ENCODE measurements at places on chromosomes 7 and 10. TPM values are rescaled to one million over a fixed set of nuclear protein-coding genes. Genes with fewer than 3 reads are reported as not detected.
A peak's percentile ranks its signal among the peaks of the same experiment; 100 is the strongest.

- H3K27ac ChIP-seq: peak overlapping the region; percentile 93
- H3K4me3 ChIP-seq: peak overlapping the region; percentile 100
- no peaks in the 10 kb centered on the region for H3K27me3 ChIP-seq
- H3K36me3 ChIP-seq: no peaks in the 10 kb centered on the region
- DNase-seq: peak; percentile 22
These were observed 739 bp upstream of the CCDC186 start for GRCh38 chr10:114174695-114175188.

DNA sequence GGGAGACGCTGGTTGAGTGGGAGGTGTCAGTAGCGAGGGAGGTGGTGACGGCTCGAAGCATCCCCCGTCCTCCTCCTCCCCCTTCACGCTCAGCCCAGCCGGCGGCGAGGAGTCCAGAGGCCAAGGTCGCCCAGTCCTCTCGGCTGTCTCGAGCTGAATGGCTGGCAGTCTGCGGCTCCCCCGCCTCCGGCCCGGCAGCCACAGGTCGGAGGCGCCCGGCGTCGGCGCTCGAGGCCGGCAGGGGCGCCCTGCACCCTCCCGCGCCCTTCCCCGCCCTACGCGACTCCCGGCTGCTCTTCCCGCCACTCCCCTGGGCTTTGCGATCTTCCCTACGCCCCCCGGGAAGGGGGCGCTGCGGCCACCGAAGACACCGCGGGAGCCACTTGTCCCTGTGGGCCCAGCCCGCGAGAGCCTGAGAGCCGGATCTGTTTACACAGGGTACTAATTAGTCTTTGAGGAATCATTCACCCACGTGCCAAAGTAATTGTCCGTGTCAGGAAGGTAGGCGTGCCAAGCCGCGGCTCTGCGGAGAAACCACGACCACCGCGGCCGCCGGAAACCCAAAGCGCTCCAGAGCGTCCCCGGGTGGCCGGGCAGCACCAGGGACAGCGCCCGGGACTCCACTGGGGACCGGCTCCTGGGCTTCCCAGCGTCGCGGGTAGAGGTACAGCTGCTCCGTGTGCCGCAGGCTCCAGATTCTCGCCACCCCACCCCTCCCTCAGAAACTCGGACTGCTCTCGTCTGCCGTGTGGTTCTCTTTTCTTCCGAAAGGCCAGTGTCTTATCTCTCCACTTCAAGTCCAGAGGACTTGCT lies at the start of gene NXPH1:
Gene NXPH1, plus strand, starts transcription at position 133 of the 813 bp plus-strand sequence.
- no peak for DNase-seq
- no peaks in the 10 kb centered on the region for H3K36me3 ChIP-seq
- no peak within 1 kb of the TSS for H3K4me3 ChIP-seq

- no peaks in the 10 kb centered on the region for H3K27me3 ChIP-seq
- no peak overlapping the region for H3K27ac ChIP-seq
- H3K36me3 ChIP-seq: no peaks in the 10 kb centered on the region
These were observed 139.6 kb downstream of the ADAM22 start for GRCh38 chr7:88073626-88074025.

- no peak overlapping the region for H3K4me3 ChIP-seq
- H3K27ac ChIP-seq: no peak overlapping the region
- H3K36me3 ChIP-seq: no peaks in the 10 kb centered on the region
- DNase-seq: no peak
These were observed 48.0 kb upstream of the DAGLB start for GRCh38 chr7:6495597-6496262.

DNA sequence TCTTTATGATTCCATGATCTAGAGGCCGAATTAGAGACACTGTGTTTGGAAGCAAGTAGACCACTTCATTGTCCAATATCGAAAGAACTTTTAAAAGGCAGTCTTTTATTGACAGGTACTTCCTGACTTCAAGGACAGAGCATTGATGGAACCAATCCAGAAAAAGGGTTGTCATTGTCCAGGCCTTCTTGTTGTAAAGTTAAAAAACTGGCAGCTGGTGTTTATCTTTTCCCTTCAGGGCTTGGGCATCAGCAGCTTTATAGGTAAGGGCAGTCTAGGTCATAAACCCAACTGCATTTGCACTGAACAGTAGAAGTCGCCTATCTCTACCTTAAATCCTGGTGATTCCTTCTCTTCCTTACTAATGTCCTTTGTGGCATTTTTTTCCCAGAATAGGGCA lies 95.6 kb downstream of the ST7 start:
- no peak overlapping the region for H3K4me3 ChIP-seq
- H3K27ac ChIP-seq: no peak overlapping the region
- no peak for DNase-seq
- peaks cover 23% of the 10 kb centered on the region for H3K4me1 ChIP-seq

DNA sequence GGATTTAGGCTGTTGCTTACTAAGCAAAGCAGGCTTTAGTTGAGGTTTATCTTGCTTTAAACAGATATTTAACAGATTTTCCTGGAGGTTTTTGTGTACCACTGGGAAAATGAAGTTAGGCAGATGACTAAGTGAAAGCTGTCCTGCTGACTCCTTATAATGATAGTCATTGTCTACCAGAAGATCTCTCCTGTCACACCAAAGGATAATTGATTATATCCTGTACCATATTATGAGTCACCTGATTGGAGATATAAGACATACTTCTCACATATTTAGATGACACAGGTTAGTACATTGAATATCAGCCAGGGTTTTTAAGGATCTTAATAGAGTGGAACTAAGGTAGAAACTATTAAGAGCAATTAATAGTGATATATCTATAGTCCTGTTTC lies 68.4 kb downstream of the PTEN start:
- H3K36me3 ChIP-seq: no peaks in the 10 kb centered on the region
- no peak for DNase-seq

- H3K4me1 ChIP-seq: peaks cover 8% of the 10 kb centered on the region
- H3K4me3 ChIP-seq: no peak overlapping the region
- DNase-seq: no peak
- H3K27ac ChIP-seq: no peak overlapping the region
- H3K27me3 ChIP-seq: no peaks in the 10 kb centered on the region
- H3K36me3 ChIP-seq: no peaks in the 10 kb centered on the region
These were observed 26.0 kb downstream of the PPP1R3A start for GRCh38 chr7:113892818-113893217.

GRCh38 chr10:62618054-62618453 lies 186.5 kb upstream of the ADO start:
- no peaks in the 10 kb centered on the region for H3K27me3 ChIP-seq
- H3K4me1 ChIP-seq: no peaks in the 10 kb centered on the region
- no peak overlapping the region for H3K27ac ChIP-seq
- H3K4me3 ChIP-seq: no peak overlapping the region
- no peaks in the 10 kb centered on the region for H3K36me3 ChIP-seq

DNA sequence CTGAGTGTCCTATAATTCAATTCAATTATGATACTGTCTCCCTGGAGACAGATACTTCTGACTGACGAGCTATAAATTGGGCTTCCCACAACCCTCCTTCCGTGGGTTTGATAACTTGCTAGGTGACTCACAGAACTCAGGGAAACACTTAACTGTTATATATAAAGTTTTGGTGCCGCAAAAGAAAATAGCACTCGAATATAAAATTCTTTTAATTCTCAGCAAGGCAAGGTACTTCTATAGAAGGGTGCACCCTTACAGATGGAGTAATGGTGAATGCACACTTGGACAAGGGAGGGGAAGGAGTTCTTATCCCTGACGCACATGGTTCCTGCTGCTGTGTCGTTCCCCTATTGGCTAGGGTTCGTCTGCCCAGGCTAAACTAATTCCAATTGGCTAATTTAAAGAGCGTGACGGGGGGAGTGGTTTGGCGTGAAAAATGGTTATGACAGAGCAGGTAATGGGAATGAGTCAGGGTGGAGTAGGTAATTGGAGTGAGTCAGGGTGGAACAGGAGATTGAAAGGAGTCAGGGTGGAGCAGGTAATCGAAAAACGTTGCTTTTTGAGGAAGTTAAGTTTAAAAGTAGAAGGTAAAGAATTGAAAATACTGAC lies 20.8 kb upstream of the GHITM start:
- H3K36me3 ChIP-seq: no peaks in the 10 kb centered on the region
- no peak for DNase-seq
- H3K4me3 ChIP-seq: no peak overlapping the region
- H3K4me1 ChIP-seq: no peaks in the 10 kb centered on the region

- DNase-seq: no peak
- H3K36me3 ChIP-seq: no peaks in the 10 kb centered on the region
- H3K27ac ChIP-seq: no peak overlapping the region
- H3K4me3 ChIP-seq: no peak overlapping the region
- no peaks in the 10 kb centered on the region for H3K27me3 ChIP-seq
- no peaks in the 10 kb centered on the region for H3K4me1 ChIP-seq
These were observed 41.9 kb downstream of the PRSS2 start for GRCh38 chr7:142812437-142813215.

Gene ABCF2
- total RNA-seq: 44.1 TPM

Gene CCDC201
- not detected for total RNA-seq

GRCh38 chr7:89042940-89043339 lies 247.4 kb upstream of the TEX47 start:
- DNase-seq: no peak
- no peaks in the 10 kb centered on the region for H3K27me3 ChIP-seq

Gene CPA2
- not detected for total RNA-seq

Gene AHCYL2
- 31.4 TPM for total RNA-seq

DNA sequence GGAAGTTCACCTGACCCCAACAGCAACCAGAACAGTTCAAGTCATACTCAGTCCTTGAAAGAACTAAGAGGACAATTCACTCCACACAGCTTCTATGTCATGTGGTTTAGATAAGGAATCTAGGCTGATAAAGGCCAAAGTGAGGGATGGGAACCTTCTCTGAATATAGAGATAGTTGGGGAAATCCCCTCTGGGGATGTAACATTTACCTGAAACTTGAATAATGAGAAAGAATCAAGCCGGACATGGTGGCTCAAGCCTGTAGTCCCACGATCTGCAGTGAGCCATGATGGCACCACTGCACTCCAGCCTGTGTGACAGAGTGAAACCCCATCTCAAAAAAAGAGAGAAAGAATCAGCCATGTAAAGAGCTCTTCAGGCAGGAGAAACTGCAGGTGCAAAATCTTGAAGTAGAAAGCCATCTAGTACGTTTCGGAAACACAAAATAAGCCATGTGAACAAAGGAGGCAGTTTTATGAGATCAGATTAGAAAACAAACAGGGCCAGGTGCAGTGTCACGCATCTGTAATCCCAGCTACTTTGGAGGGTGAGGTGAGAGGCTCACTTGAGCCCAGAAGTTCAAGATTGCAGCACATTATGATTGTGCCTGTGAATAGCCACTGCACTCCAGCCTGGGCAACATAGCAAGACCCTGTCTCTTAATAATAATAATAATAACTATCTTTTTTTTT lies 4.5 kb upstream of the DNMBP start:
- H3K27me3 ChIP-seq: no peaks in the 10 kb centered on the region
- H3K4me3 ChIP-seq: no peak overlapping the region
- DNase-seq: no peak
- no peaks in the 10 kb centered on the region for H3K36me3 ChIP-seq
- H3K27ac ChIP-seq: no peak overlapping the region

Gene ITGA8
- 1,137 TPM for total RNA-seq

DNA sequence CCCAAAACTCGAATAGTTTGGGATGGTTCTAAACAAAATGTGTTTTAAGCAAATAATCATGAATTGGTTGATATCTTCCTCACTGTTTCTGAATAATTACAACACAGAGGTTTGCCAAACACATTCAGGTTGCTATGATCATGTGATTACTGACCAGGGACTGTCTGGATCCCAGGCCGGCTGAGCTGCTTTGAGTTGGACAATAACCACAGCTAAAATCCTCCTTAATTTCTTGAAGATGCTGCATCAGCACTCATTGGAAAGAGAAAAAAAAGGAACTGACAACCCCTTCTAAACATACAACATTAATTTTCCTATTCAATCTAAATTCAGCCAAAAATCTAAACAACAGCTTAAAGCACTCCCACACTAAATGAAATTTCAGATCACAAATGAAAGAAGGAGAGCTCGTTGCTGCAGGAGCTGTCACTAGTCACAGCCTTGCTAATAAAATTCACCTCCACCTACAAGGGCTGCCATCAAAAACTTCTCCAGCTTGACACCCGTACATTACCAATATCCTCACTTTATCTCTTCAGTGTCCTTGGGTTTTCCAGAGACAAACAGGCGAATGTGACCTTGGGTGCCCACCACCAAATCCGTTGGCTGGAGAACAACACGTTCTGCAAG lies 560.2 kb downstream of the KCNMA1 start:
- H3K36me3 ChIP-seq: peaks cover 23% of the 10 kb centered on the region
- no peak overlapping the region for H3K4me3 ChIP-seq
- peaks cover 14% of the 10 kb centered on the region for H3K4me1 ChIP-seq
- DNase-seq: no peak
- H3K27me3 ChIP-seq: no peaks in the 10 kb centered on the region

GRCh38 chr7:73626814-73627213 lies 2.5 kb upstream of the MLXIPL start:
- no peaks in the 10 kb centered on the region for H3K36me3 ChIP-seq
- no peak overlapping the region for H3K27ac ChIP-seq
- H3K4me1 ChIP-seq: peaks cover 18% of the 10 kb centered on the region
- H3K4me3 ChIP-seq: no peak overlapping the region
- peaks cover 15% of the 10 kb centered on the region for H3K27me3 ChIP-seq

GRCh38 chr7:90896458-90896857 lies 300.3 kb downstream of the CDK14 start:
- DNase-seq: no peak
- H3K4me1 ChIP-seq: no peaks in the 10 kb centered on the region
- no peaks in the 10 kb centered on the region for H3K27me3 ChIP-seq

Gene SEC31B
- 12.7 TPM for total RNA-seq

Gene TMEM60
- total RNA-seq: 8.7 TPM

DNA sequence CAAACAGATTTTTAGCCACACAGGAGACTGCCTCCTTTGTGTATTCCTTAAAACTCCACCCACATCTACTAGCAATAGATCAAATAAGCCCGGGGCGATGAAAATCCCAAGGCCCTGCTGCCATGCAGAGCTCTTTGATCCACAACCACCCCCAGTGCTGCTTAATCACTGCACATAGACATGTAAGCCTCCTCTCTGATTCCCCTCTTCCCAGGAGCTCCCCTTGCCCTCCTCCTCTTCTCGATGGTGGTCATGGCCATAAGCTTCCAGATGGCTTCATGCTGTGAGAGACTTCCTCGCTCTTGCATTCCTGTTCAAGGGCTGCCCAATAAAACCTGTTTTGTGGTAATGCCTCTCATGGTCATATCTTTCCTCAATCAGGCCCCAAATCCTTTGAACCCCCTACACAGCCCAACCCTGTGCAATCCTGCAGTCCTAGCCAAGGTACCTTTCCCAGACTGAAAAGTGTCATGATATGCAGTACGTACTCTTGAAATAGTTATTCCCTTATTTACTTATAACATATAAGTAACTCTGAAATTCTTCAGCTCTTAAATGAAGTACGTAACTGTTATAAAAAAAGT lies 158.5 kb downstream of the CACNA2D1 start:
- H3K27ac ChIP-seq: no peak overlapping the region
- no peak overlapping the region for H3K4me3 ChIP-seq
- no peaks in the 10 kb centered on the region for H3K27me3 ChIP-seq
- H3K4me1 ChIP-seq: peaks cover 10% of the 10 kb centered on the region
- no peak for DNase-seq

DNA sequence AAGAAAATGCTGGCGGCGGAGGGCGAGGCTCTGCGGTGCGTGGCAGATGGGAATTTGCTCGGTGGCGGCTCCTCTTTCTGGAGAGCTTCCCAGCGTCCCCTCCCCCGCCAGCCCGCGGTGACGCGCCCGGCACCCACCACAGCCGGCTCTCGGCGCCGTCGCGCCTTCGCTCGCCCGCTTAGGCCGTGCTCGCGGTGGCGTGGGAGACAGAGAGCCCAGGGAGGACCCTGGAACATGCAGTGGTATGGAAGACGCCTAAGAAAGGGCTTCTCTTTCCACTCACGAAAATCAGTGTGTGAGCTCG lies 576 bp upstream of the CSGALNACT2 start:
- peaks cover 31% of the 10 kb centered on the region for H3K4me1 ChIP-seq
- no peaks in the 10 kb centered on the region for H3K27me3 ChIP-seq
- H3K36me3 ChIP-seq: no peaks in the 10 kb centered on the region
- H3K27ac ChIP-seq: peak overlapping the region; percentile 96

Data from thoracic aorta (tissue), 2 donors.